GM12865 (cell line): ENCODE measurements at places on chromosomes 3 and 15.

GRCh38 chr3:171566803-171567422, 106.7 kb upstream of the TNIK start:
- peak; percentile 69 for DNase-seq

DNA sequence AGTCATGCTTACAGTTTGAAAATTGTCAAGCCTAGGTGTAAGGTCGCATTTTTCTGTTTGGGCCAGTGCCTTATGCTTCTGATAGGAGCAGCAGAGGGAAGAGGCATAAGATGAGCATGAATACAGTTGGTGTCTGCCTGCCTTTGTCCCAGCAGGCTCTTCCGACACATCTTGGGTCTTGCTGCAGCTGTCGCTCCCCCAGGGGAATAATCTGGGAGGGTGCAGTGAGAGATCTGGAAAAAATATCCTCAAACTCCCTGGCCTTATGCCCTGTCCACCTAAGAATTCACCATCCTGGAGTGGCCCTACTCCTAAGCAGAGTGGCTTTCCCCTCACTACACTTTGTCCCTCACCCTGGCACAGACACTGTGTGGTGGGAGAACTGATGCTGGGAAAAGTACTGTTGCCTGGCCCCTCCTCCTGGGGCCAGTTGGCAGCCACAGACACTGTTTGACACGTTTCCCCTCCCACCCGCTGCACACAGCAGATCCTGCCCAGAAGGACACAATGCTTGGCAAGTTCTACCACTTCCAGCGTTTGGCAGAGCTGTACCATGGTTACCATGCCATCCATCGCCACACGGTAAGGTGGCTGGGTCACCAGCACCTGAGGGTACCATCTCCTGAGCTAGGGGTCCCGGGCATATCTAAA, 21.1 kb upstream of the RHO start:
- no peak for DNase-seq

DNA sequence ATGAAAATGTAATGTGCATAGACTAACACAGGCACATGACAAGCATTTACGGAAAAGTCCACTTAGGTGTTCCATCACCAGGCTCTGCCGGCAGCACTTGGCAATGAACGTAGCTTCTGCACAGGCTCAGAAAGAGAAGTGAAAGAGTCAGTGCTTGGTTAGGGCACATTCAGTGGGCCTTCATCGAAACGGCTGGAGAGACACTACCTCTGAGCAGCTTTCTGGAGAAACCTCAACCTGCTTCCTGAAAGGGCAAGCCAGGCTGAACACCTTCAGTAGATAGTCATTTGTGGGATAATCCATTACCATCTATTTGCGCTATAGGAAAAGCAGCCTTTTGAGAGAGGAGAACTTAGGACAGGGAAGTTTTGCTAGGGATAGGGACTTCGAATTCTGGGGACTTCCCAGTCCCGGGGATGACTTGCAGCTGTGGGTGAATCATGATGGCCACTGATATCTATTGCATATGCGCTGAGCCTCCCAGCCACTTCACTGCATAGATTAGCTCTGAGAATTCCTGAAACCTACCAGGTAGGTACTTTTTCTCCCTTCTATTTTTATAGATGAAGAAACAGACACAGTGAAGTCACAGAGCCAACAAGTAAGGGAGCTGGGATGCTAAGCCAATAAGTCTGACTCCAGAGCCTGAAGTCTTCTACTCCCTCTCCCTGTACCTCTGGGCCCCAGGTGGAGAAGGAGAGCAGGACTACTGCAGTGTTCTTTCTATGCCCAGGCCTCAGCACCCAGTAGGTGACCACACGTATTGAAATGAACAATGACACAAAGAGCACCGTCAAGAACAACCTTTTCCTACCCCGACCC, 4.2 kb upstream of the SH2D7 start:
- DNase-seq, result peak; percentile 63

GRCh38 chr3:3737531-3737930, 61.7 kb upstream of the LRRN1 start:
- DNase-seq, result no peak

GRCh38 chr15:63481105-63481810, 23.1 kb upstream of the USP3 start:
- DNase-seq, result peak; percentile 82

GRCh38 chr3:37210230-37210629, 35.8 kb upstream of the LRRFIP2 start:
- DNase-seq, result no peak

- no peak for DNase-seq
Observed at GRCh38 chr3:105085506-105085905, 281.2 kb upstream of the ALCAM start.

DNA sequence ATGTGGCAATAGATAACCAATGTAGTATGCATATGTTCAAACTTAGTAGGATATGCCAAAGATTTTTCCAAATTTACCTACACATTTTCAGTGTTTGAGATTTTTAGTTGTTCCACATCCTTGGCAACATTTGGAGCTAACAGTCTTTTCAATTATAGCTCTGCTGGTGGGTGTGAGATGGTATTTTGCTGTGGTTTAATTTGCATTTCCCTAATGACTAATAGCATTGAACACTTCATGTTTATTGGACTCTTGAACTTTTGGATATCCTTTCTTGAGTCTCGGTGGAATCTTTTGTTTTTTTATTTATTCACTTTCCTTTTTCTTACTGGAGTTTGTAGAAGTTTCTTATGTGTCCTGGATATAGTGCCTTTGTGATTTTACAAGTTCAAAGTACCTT, 11.0 kb upstream of the ILDR1 start:
- no peak for DNase-seq

DNA sequence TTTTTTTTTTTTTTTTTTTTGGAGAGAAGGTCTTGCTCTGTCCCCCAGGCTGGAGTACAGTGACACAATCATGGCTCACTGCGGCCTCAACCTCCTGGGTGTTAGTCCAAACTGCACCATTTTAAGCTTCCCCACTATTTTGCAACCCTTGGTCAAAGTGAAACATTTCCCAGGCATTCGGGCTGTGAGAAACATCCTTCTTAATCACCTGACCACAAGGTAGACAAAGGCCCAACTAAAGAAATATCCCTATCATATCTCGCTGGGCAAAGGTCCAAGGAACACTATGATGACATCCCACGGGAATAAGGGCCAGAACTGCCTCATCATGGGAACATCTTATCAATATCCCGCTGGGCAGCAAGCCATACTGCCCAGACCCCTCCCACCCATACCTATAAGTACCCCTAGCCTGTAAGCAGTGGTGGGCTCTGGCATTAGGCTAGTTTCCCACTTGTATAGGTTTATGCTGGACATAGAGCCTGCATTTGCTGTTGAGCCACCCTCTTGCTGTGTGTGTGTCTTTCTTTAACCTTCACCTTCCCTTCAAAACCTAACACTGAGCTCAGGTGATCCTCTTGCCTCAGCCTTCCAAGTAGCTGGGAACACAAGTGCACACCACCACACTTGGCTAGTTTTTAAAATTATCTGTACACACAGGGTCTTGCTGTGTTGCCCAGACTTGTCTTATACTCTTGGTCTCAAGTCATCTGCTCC, 95.2 kb downstream of the SEMA5B start:
- no peak for DNase-seq

- DNase-seq, result no peak
Observed at GRCh38 chr15:93164409-93164808, 75.4 kb upstream of the RGMA start.

- DNase-seq, result no peak
Observed at GRCh38 chr3:13582366-13583250, 33.7 kb downstream of the FBLN2 start.

GRCh38 chr3:135239615-135239884, 444.5 kb downstream of the EPHB1 start:
- no peak for DNase-seq

GRCh38 chr15:84894736-84895425, 10.4 kb downstream of the SLC28A1 start:
- no peak for DNase-seq

DNA sequence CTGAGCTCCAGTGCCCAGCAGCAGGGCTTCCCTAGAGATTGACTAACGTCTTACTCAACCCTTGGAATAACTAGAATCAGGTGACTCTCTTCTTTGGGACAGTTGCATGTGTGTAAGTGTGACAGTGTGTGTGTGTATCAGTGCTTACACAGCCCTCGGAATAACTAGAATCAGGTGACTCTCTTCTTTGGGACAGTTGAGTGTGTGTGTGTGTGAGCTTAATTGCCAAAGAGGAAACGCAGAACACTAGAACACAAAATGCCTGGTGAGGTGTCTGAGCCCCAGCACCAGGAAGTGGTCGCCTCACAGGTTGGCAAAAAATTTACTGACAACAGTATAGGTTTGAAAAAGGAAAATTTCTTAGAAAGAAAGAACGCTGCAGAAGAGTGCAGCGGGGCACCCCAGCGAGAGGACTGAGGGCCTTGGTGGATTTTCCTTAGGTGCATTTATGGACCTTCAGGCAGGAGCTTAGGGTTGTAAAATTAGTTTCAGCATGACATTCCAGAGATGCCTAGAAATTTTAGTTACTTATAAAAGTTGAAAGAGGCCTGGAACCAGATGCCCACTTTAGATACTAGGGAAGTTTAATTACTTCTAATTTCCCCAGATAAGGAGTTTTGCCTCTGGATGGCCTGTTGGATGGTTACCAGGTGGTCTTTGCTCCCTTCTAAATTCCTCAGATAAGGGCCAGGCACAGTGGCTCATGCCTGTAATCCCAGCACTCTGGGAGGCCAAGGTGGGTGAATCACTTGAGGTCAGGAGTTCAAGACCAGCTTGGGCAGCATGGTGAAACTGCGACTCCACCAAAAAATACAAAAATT, 3.7 kb upstream of the WDR82 start:
- DNase-seq, result no peak

DNA sequence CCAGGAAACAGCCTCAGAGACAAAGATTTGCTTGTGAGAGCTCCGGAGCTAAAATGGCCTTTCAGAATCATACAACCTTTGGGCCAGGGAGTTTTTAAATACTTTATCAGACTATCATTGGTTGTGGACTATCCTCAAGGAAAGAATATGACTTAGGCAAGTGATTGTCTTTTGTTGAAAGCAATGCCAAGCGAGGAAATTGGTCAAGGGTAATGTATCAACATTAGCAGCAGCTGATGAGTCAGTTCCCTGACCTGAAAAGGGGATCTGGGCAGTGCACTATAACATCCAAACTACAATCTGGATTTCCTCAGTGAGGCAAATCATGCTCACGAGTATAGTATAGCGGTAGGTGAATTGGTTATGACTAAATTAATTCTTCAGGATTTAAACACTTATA, 303.6 kb downstream of the LSAMP start:
- DNase-seq, result no peak

DNA sequence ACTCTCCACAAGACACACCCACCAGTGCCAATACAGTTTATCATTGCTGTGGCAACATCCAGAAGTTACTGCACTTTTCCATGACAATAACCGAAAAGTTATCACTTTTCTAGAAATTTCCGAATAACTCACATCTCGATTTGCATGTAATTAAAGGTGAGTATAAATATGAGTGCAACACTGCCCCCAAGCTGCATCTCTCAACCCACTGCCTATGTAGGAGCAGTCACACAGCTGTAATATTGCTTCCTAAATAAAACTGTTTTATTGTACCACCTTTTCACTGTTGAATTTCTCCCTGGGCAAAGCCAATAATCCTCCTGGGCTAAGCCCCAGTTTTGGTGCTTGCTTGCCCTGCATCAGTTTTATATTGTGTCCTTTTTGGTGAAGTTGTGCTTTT, 601.0 kb upstream of the EPHA6 start:
- DNase-seq, result no peak

DNA sequence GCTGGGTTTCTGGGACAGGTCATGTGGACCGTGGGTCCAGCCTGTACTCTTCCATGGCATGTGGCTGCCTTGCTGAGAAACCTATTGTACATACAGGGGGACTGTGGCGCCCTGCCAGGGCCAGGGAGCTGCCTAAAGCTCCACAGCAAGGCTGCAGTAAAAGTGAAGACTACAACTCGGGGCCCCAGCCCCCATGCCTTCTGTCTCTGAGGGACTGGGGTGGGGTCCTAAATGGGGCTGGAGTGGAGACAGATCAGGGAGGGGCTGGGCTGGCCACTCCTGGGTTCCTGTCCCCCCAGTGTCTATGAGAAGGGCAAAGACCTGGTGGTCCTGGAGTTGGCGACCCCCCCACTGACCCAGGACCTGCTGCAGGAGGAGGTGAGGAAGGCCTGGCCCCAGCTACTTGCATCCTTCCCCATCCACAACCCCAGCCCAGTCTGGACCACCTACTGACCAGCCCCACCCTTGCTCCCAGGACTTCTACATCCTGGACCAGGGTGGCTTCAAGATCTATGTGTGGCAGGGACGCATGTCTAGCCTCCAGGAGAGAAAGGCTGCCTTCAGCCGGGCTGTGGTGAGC, 7.3 kb downstream of the VILL start:
- DNase-seq, result no peak

- no peak for DNase-seq
Observed at GRCh38 chr3:66418475-66418931, 82.3 kb downstream of the LRIG1 start.

DNA sequence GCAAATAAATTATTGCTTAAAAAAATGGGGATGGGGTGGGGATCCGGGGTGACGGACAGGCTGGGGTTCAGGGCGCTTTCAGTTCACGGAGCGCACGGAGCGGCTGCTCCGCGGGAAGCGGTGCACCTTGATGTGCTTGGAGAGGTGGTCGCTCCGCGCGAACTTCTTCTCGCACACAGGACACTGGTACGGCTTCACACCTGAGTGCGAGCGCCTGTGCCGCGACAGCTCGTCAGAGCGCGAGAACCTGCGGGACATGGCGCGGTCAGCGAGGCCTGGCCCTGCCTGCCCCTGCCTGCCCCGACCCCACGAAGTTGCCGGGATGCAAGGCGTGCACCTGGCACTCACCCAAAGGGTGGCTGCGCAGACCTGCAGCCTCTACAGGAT, 13.6 kb downstream of the KLF15 start:
- DNase-seq, result no peak

- DNase-seq, result peak; percentile 70
Observed at GRCh38 chr3:56754741-56755417, 46.9 kb downstream of the ARHGEF3 start.

DNA sequence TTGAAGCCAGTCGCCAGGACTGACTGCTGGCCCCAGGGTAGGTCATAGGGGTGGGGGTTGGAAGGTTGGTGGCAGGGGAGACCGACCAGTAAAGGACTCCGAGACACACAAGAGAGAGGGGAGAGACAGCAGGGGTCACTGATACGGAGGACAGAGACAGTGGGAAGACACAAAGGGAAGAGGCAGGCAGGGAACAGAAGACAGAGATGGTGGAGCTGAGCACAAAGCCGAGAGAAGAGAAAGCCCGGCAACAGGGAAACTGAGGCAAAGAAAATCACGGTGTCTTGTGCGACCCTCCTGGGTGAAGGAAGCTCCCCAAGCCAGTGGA, 510 bp downstream of the RASL12 start:
- no peak for DNase-seq

- peak; percentile 32 for DNase-seq
Observed at GRCh38 chr3:44984335-44984734, 8.3 kb downstream of the EXOSC7 start.
